Non-pigmented ciliary epithelial cell (primary cell): ENCODE measurements at places on chromosomes 2 and 18.

GRCh38 chr18:3448838-3449511, 997 bp upstream of the TGIF1 start:
- DNase-seq = no peak

DNA sequence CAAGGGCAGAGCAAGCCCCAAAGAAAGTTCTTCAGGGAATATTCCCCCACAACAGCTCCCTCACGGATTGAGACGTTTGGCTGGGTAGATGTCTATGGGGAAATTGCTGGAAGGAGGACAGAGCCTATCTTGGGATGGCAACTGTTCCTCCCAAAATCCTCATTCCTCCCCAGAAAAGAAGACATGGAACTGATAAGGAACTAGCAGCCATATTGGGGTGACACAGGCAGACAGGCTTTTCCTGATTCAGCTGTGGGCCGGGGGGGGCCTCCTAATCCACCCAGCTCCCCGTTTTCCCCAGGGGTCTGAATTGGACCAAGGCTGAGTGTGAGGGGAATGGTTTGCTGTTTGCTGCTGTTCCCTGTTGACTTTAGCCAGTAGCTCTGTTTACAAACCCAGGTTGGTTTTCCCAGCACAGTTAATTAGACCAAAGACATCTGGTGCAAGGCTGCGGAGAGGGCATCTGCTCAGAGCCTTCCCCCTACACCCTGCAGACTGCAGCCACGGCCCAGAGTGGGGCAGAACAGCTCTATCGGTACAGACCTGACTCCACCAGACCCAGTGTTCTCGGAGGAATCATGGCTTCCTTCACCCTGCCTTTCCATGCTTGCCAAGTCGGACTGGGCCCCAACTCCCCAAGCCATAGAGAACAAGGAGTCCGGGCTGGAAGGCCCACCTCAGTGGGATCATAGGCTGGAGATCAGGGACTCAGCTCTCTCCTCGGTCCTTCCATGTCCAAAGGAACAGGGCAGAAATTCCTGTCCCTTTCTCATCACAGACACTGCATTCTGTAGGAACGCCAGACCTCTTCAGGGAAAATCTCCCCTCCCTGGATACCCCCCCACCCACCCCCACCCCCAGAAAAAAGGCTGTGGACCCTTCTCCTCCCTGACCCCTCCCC, 1.7 kb upstream of the PKDCC start:
- DNase-seq = no peak

DNA sequence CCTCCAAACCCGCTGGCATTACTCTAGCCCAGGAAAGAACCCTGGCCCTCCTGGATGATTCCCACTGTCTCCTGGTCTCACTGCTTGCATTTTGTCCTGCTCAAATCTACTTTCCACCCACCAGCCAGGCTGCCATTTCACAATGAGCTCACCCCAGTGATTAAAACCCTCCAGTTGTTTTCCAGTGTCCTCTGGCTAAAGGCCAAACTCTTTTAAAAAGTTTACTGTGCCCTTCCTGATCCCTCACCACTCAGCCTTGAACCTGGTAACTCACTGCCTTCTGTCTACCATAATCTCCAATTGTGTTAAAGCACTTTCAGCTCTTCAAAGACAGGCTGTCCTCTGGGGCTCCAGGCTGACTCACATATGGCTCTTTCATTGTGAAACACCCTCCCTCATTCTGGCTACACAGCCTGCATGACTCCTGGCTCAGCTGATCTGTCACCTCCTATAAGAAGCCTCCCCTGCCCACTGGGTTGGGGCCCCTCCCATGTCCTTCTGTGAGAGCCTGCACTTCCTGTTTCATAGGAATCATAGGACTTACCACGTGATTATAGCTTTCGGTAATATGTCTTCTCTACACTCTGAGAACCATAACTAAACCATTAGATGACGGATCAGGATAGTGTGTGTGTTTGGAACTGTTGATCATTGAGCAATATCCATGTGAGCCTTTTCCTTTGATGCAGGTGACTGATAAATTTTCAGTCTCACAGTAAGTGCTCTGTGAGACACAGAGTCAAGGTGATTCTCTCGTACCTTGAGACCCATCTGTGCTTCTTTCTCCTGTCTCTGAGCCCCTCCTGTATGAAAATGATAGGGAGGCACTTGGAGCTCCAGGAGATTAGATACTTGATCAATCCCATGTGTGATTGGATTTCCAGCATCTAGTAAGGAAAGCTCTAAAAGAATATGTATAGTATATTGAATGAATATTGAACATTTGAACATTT, 590.8 kb upstream of the ID2 start:
- peak; percentile 68 for DNase-seq

- DNase-seq = no peak
Observed at GRCh38 chr2:125559186-125559585, 1096.8 kb upstream of the GYPC start.

- DNase-seq = no peak
Observed at GRCh38 chr18:64100116-64100922, 48.6 kb downstream of the LINC00305 start.

GRCh38 chr2:174535083-174535482, 48.3 kb upstream of the GPR155 start:
- DNase-seq = no peak

GRCh38 chr2:100233061-100233460, 89.2 kb downstream of the LONRF2 start:
- no peak for DNase-seq

GRCh38 chr18:67608615-67609273, 92.2 kb upstream of the DSEL start:
- no peak for DNase-seq

- DNase-seq = no peak
Observed at GRCh38 chr2:128196471-128196931, 105.5 kb downstream of the UGGT1 start.

GRCh38 chr2:68196120-68196716, 38.5 kb downstream of the PNO1 start:
- no peak for DNase-seq

DNA sequence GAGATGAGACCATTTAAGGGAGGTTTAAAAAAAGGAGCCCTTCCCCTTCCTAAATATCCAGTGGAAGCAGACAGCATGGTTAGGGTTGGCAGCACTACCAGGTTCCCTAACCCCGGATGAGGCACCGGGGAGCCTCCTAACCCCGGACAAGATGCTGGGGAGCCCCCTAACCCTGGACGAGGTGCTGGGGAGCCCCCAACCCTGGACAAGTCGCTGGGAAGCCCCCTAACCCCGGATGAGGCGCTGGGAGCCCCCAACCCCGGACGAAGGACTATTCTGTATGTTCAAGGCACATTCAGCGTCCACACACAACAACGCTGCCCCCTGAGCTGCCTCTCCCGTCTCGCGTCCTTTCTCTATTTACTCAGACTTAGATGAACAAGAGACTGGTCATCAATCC, 51.9 kb downstream of the ANKMY1 start:
- no peak for DNase-seq

DNA sequence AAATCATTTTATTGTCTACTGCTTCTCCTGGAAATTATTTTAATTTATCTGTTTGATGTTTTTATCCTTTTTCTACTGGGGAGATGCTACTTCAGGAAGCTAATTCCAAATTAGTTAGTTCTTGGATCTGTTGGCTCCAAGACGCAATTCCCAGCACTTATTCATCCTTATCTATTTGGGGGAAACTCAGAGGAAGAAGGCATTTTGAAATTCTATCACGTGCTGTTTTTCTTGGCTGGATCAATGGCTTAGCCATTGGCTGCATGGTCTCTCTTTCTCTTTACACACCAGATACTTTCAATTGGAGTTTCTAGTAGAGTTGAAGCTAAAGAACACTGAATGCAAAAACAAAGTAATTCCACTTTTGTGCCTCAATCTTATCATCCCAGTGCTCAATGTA, 98.3 kb downstream of the RAPGEF4 start:
- no peak for DNase-seq

- no peak for DNase-seq
Observed at GRCh38 chr2:230447036-230447435, 31.0 kb downstream of the SP100 start.

DNA sequence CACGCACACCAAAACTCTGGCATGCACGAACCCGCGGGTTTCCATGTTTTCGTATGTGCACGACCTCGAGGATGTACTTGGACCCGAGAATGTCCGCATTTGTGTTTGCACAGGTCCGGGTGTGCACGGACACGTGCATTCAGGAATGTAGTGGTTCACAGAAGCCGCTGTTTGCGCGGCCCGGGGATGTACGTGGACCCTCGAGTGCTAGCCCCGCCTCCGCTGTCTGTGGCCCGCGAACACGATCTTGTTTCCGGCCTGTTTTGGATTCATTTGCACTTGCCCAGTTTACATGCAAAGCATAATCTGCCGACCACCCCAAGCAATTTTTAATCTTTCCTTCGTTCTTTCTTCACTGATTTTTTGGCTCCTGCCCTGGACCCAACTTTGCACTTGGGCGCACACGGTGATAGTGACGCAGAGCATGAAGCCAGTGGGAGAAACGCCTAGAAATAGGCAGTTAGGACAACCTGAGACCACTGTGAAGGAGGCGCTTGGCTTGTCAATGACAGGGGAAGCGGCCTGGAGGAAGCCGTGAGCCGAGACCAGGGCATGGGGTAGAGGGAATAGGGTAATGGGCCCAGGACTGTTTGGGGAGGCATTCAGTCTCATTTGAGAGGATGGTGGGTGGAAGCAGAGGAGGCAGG, 45.4 kb upstream of the PTMA start:
- no peak for DNase-seq

GRCh38 chr2:70978341-70979179, at the start of gene ANKRD53:
Gene ANKRD53, plus strand, starts transcription at chr2:70978630. Its CDS starts 16 bp downstream, at chr2:70978646.
- no peak for DNase-seq

- DNase-seq = no peak
Observed at GRCh38 chr2:148124271-148124670, 103.4 kb downstream of the MBD5 start.

GRCh38 chr2:219249203-219249980, 3.7 kb upstream of the TUBA4B start:
- no peak for DNase-seq

- DNase-seq = no peak
Observed at GRCh38 chr2:221569425-221569845, 2.7 kb downstream of the EPHA4 start.

DNA sequence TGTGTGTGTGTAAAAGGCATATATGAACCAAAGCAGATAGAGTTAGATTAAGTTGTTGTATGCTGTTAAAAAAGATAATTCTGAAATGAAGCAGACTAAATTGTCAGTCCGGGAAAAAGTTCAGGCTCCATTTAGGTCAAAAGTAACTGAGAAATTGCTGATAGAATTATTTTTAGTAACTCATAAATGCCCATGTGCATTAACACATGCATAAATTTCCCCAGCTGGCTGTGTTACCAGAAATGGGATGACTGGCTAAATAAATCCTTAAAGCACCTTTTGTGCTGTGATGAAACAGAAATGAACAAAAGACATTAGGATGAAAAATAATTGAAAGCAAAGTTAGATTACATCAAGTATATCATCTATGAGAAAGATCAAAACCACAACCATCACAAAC, 111.3 kb downstream of the NYAP2 start:
- DNase-seq = no peak

- DNase-seq = peak; percentile 91
Observed at GRCh38 chr2:28004086-28004485, 113.6 kb downstream of the BABAM2 start.

DNA sequence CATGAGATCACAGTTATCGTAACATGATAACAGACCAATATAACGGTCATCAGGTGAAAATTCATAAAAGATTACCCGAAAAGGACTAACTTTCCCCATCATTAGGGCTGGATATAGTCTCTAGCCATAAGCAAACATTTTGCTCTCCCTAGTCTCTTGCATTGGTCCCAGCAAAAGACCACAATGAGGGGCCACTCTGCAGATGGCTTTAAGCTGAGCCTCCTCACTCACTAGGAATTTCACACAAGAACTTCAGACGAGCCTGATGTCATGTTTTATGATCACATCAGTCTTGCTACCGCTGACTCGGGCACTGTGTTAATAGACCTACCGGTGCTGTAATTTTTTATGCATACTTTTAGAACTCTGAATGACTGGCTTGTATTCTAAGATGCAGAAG, 35.2 kb downstream of the STK17B start:
- no peak for DNase-seq

- no peak for DNase-seq
Observed at GRCh38 chr2:110867078-110867477, 134.7 kb downstream of the ACOXL start.

GRCh38 chr2:111173338-111173737, 52.6 kb downstream of the BCL2L11 start:
- DNase-seq = no peak

DNA sequence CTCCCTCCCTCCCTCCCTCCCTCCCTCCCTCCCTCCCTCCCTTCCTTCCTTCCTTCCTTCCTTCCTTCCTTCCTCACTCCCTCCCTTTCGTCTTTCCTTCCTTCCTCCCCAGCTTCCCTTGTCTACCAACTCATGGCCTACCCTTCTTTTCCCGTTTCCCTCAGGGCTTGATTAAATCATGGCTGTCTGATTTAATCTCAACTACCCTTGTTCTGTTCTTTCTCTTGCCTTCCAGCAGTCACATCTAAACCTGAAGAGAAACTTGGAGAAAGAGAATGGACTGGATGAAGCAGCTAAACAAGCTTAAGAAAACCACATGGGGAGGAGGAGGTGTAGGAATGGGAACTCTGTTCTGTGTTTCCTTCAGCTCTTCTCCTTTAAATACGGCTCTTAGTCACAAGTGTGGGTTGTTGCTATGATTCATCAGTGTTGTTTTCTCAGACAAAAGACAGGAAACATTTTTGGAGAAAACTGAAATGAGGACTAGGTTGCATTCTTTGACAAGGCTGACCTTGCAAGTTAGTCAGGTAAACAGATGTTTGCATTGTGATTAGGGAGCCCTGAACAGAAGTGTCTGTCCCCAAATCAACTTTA, 177.9 kb downstream of the LRRTM1 start:
- DNase-seq = no peak

DNA sequence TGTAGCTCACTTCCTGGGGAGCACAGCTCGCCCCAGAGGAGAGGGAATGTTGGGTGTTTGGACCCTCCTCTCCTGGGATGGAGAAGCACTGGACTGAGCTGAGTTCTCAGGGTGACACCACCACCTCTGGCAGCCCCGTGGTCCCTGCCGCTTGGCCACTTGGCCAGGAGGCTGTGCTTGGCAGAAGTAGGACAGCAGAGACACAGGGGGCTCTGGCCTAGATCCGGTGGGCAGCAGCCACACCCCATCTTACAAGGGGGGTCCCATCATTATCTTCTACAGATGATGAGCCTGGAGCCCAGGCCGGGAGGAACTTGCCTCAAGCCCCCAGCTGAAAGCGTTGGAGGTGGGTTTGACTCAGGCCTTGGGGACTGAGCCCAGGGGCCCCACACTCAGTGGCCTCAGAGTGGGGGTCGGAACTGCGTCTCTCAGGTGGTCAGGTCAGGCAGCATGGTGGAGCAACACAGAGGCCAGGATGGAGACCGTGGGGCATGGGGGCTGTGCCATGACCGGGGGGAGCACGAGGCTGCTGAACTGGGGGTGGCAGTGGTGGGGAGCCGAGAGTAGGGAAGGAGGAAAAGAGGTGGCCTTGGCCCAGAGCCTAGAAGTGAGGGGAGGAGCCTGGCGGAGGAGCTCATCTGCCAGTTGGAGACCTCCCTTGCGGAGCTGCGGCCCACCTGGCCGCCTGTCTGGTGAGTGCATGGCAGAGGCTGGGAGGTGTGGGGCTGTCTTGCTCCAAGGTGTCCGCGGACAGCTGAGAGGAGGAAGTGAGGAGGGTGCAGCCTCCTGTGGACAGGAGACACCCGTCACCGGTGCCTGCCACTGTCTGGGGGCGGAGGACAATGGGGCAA, 63.6 kb upstream of the HDAC4 start:
- no peak for DNase-seq

- DNase-seq = no peak
Observed at GRCh38 chr2:164764996-164765395, 76.6 kb downstream of the COBLL1 start.

GRCh38 chr2:118604811-118605210, 242.6 kb downstream of the EN1 start:
- DNase-seq = no peak
